Kidney tubule cell (primary cell): ENCODE measurements at places on chromosomes 5 and 9.

- peak; percentile 85 for DNase-seq
Observed at GRCh38 chr9:84278130-84278529, 62.4 kb downstream of the SLC28A3 start.

DNA sequence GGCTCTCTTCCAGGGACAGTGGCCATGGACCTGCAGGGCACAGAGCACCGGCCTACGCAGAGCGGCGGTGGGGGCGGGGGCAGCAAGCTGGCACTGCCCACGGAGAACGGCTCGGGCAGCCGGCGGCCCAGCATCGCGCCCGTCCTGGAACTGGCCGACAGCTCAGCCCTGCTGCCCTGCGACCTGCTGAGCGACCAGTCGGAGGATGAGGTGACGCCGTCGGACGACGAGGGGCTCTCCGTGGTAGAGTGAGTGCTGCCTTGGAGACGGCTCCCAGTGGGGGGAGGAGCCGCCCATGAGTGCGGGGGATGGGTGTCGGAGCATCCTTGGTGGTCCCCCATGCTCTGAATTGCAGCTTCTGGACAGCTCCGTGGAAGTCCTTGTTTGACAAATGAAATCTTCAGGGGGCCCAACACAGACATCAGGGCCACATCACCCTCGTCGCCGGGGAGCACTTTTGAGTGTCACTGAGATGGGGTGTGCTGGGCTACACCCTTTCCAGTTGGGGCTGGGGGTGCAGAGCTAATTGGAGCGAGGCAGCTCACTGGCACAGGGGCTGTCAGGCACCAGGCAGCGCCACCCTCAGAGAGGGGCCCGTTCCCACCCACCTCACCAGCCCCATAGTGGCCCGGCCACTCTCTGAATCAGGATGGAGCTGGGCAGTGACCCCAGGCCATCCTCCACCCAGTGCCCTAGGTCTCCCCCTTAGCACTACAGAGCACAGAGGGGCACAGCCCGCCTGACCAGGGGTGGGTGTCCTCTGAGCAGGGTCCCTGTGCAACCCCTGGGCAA lies 70.9 kb downstream of the KCNT1 start:
- DNase-seq = no peak

GRCh38 chr5:103487218-103487617 lies 75.4 kb downstream of the NUDT12 start:
- DNase-seq = no peak

DNA sequence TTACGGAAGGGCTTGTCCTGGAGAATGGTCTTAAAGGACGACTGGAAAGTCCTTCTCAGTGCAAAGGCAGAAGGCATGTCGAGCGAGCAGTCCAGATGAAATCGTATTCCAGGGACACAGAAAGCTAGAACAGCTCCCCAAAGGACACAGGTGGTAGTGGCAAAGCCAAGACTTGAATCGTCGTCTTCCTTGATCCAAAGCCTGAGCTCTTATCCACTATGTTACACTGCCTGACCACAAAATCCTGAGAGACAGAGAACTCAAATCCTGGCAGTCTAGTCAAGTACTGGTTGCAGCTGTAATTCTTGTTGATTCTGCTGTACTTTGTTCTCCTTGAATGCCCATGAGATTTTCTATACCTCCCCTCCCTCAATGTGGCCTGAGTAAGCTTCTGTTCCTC lies 198.7 kb downstream of the TARS1 start:
- no peak for DNase-seq

- DNase-seq = peak; percentile 36
Observed at GRCh38 chr9:18721267-18721994, 247.5 kb downstream of the ADAMTSL1 start.

DNA sequence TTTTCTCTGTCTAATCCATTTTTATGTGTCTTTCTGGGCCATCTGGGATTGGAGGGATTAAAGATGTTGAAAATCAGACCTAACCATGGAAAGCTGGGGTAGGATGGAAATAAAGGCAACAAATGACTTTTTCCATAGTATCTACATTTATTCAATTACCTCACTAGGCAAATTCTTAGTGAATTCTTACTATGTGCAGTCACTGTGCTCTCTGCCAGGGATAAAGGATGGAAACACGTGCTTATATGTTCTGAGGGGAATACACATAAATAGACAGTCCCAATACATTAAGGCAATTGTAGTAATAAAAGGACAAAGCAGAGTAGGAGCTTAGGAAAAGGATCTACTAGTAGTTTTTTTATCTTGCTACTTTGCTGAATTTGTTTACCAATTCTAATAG lies 214.2 kb downstream of the PRR16 start:
- DNase-seq = no peak

GRCh38 chr5:169133531-169133930 lies 167.4 kb downstream of the SLIT3 start:
- DNase-seq = no peak

GRCh38 chr5:132103332-132103951 lies 29.9 kb downstream of the CSF2 start:
- peak; percentile 98 for DNase-seq

- peak; percentile 54 for DNase-seq
Observed at GRCh38 chr9:108617676-108618075, 238.1 kb downstream of the ACTL7B start.

DNA sequence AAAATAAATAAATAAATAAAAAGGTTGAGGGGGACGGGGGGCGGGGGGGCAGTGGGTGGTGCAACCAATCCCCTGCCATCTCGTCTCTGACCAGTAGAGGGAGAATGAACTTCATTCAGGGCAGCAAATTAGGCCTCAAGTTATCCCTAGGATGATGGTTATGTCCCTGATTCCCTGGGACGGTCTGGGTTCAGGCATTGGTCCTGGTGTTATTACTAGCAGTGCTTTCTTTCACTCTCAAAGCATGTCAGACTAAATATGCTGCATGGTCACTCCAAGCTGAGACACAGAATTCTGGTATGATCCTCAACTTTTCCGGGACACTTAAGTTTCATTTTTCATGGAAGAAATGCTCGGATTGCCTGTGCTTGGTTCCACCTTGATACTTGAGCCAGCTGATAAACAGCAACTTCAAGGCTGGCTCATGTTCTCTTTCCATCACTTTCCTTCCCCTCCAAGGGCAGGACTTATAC lies 59.4 kb downstream of the DAP start:
- DNase-seq = peak; percentile 40

DNA sequence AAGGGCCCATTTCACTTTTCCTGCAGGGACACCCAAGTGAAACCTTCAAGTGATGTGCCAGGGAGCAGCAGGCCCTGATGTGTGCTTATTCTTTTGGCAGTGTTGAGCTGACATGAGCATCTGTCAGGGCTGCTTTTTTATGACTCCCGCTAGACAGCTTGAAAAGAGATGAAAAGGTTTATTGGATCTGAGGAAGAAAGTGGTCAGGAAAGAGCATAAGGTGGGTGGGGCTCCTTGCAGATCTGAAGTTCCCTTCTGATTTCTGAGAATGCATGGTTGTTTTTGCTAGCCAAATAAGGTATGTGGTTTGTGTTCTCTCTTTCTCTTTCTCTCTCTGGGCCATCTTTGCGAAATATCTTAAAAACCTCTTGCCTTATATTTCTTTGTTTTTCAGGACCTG lies 316.1 kb downstream of the DMRT2 start:
- no peak for DNase-seq

GRCh38 chr5:151471276-151471675 lies 23.9 kb downstream of the SLC36A1 start:
- DNase-seq = no peak

- DNase-seq = peak; percentile 85
Observed at GRCh38 chr5:33148076-33148513, 292.7 kb upstream of the TARS1 start.

DNA sequence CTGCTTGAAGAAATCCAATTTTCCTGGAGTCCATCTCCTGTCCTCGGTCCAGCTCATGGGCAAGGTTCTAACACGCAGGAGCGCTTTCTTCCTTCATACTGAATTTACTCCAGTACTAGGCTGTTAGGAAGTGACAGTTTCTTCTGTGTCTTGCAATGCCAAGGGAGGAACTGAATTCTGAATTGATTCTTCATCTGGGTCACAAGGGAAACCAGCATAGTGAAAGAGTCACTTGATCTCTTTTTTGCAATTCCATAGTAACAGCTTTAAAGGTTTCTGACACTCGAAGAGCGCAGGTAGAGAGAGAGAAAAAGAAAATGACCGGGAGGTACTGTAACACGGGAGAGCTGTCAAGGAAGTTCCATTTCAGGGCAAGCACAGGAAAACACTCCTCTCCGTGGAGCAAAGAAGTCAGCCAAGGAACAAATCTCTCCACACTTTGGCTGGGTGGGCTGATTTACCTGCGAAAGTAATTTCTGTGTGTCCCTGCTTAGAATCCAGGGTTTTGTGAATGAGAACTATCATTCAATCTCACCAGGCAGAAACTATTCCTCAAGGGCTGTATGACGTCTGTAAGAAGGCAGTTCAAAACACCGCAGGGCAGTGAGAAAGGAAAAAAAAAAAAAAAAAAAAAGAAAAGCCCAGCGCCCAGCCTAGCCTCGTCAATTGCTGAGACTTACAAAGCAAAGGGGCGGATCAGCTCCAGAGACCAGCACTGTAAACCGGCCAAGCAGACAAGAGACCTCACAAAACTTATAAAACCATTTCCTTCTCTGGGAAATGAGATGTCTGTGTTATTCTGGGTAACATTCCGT lies 617.8 kb downstream of the PDE4D start:
- DNase-seq = peak; percentile 73

DNA sequence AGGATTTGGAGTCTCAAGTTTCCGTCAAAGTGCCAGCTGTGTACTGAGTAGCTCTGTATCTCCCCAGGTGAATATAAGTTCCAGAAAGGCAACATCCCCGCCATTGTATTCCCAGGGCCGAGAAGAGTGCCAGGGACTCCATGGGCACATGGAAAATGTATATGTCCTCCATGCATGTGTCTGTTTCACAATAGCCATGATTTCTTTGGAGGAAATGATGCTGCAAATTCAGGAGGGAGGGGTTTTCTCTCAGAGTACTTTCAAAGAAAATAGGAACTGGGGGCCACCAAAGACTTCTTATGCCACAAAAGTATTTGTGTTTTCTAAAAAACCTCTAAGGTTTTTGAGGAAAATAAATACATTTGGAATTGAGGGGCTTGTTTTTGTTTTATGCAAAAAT lies 524.6 kb downstream of the BNC2 start:
- DNase-seq = no peak

DNA sequence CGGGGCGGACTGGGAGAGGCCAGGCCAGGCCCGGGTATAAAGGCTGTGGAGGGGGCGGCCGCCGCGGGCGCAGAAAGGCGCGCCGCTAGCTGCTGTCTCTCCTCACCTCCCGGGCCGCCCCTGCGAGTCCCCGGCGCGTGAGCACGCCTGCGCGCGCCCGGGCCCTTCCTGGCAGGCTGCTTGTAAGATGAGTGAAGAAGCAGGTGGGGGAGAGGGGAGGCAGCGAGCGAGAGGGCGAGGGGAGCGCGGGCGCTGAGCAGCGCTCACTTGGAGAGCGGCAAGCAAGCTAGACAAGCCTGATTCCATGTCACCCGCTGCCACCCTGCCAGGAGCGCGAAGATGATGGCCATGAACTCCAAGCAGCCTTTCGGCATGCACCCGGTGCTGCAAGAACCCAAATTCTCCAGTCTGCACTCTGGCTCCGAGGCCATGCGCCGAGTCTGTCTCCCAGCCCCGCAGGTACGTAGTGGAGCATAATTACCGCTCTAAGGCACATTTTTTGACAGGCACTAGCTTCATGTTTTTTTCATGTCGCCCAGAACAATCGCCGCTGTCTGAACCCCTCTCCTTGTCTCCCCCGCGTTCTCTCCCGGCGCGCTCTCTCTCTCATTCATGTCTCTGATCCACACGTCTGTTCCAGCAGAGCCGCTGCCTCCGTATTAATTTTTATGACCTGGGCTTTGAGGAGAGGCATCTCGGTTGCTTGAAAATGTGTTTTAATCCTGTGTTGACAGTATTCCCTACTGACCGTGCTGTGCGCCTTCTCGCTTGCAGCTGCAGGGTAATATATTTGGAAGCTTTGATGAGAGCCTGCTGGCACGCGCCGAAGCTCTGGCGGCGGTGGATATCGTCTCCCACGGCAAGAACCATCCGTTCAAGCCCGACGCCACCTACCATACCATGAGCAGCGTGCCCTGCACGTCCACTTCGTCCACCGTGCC lies at the start of gene POU4F3:
TSS of gene POU4F3 (plus strand) at position 66 of the 941 bp plus-strand sequence. CDS start at position 340, 274 bp downstream.
- DNase-seq = no peak

- peak; percentile 59 for DNase-seq
Observed at GRCh38 chr5:140875085-140876065, at the start of gene PCDHA12. Gene PCDHA12 (plus strand): TSS chr5:140875308. CDS start chr5:140875473, 165 bp downstream.

- DNase-seq = no peak
Observed at GRCh38 chr9:134357631-134358025, 31.4 kb downstream of the RXRA start.

GRCh38 chr5:124880903-124881697 lies 134.7 kb upstream of the ZNF608 start:
- DNase-seq = no peak

DNA sequence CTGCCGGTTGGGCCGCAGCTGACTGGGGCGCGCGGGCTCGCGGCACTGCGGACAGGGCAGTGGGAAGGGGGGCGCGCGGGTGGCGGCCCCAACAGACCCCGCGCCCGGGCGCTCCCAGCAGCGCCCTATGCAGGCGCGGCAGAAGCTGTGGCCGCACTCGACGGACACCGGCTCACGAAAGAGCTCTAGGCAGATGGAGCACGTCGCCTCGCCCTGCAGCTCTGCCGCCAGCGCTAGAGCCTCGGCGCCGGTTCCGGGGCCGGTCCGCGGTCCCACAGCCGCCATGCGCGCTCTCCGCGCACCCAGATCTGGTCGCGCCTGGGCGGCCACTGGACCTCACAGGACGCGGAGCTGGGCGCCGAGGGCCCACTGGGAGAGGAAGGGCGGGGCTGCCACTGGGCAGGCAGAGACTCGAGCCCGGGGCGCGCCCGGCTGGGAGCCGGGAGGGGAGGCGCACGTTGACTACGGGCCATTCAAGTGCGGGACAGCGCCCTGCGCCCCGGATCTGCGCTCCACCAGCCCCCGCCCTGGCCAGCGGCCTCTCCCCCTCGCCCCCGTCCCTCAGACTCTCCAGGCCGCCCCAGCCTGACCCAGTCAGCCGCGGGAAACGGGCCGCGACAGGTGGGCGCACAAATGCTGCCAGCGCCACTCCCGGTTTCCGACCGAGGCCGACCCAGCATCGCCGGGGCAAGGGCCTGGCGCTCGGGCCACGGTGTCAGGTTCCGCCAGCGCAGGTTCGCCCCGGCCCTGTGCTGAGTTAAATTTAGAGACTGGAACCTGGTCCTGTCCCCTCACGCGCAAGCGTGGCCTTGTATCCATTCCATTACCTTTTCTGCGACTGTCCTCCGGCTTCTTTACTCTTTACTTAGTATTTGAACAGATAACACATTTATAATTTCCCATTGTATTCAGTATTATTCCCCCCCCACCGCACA lies at the start of gene TRIM7:
TSS of gene TRIM7 (minus strand) at position 371 of the 935 bp plus-strand sequence. CDS start at position 285, 86 bp downstream.
- peak; percentile 74 for DNase-seq

GRCh38 chr5:73032635-73033034 lies 76.8 kb downstream of the FCHO2 start:
- DNase-seq = no peak

DNA sequence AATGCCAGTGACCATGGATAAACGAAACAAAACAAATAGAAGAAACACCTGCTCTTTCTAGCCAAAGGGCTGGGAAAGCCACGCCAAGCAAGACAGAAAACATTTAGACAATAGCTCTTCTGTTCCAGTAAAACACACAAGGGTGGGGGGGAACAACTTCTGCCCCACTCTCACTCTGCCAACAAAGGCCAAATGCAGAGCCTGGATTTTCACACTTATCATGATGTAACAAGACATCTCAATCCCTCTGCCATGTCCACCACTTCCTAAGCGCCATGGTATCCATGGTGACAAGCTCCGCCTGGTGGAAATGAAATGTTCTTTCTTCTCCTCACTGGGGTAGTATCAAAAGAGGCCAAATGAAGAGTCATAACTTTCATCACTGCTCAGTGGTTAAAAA lies 60.6 kb downstream of the DRD1 start:
- DNase-seq = no peak

GRCh38 chr5:6737043-6737941 lies 24.1 kb downstream of the TENT4A start:
- DNase-seq = no peak
